Kidney epithelial cell (primary cell): ENCODE measurements at places on chromosomes 13 and 19. TPM values are rescaled to one million over a fixed set of nuclear protein-coding genes. Genes with fewer than 3 reads are reported as not detected.

Gene LIPE
- 3.7 and 7.5 TPM in 2 replicates for total RNA-seq

Gene PDX1
- total RNA-seq: not detected in 2 replicates

Gene ATCAY
- 0.14 TPM in 1 of 2 replicates, not detected in the other for total RNA-seq

Gene KIRREL2
- total RNA-seq: 0.50 and 1.0 TPM in 2 replicates

Gene MZF1
- total RNA-seq: 14.6 and 19.3 TPM in 2 replicates

Gene KLK15
- total RNA-seq: not detected in 2 replicates

Gene SARS2
- total RNA-seq: 40.5 and 55.2 TPM in 2 replicates
